Left cardiac atrium (tissue), 4 donors: ENCODE measurements at places on chromosomes 3 and 15. TPM values are rescaled to one million over a fixed set of nuclear protein-coding genes. Genes with fewer than 3 reads are reported as not detected.

DNA sequence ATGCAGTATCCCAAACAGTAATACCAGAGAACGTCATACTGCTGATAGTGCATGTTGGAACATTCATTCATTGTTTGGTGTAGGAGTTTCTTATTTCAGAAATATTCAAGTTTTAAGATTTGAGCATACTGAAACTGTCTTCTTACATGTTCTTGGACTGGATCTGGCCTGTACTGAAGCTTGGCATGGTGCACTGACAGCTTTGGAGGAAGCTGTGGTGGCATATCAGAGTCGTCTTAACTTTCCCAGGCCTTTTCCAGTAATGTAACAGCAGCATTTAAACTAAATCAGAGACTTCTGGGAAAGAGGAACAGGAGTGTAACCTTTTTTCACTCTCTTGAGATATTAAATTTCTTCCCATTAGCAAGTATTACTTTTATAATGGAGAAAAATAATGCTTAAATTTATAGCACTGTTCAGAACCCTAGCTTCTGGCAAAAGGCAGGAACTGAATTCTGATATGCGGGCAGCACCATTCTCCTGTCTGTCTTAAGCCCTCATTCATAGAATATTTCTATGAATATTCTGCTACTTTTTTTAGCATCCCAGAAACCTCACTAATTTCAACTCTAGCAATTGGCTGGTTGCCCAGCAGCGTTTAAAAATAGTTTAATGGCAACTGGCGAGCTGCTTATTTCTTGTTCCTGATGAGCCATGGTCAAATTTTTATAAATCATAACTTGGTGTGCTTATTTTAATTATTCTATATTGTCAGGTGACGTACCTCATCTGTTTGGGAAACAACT is 31.1 kb downstream of the DNAJC13 start:
- peak; percentile 59 for DNase-seq

DNA sequence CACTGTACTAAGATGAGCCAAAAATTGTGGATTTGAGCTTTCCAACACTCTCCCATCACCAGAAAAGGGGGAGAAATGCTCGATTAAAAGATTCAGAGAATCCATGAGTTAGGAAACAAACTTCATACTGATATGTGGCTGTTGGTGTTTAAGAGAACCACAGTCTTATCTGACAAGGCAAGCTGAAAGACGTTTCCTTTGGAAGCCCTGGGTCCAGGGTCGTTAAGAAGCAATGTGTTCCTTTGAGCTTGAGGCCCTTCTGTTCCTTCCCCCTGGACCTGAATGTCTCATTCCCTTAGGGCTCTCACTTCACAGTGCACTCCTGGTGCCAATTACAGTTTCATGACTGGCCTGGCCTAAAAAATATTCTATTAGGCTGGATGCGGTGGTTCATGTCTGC is 524.8 kb upstream of the PPP2R3A start:
- DNase-seq = no peak

- DNase-seq = no peak
Measured at GRCh38 chr3:99911433-99911832, 93.8 kb downstream of the CMSS1 start.

DNA sequence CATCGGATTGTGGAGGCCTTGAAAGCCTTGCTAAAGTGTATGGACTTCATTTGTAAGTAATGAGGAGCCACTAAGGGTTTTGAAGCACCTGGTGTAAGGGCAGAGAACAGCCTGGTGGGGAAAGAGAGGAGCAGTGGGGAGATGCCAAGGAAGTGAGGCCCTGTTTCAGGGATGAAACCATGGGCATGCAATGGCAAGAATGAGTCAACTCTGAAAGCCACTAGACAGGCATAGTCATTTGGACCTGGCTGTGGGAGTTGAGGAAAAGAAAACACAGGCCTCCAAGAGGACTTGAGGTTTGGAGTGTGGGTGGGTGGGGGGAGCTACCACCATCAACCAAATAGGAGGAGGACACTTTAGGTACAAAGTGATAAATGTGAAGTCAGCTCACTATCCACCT is 7.6 kb downstream of the XCR1 start:
- DNase-seq = no peak

CELSR3 gene
- 0.39 TPM for total RNA-seq

CDCP1 gene
- 0.74 TPM for total RNA-seq
